ENCODE measurements at places on chromosomes 5 and 9.

GRCh38 chr9:111604054-111604615 is 4.7 kb upstream of the PTGR1 start:
- DNase-seq: no peak

GRCh38 chr5:6774721-6775204 is 61.5 kb downstream of the TENT4A start:
- no peak for DNase-seq

DNA sequence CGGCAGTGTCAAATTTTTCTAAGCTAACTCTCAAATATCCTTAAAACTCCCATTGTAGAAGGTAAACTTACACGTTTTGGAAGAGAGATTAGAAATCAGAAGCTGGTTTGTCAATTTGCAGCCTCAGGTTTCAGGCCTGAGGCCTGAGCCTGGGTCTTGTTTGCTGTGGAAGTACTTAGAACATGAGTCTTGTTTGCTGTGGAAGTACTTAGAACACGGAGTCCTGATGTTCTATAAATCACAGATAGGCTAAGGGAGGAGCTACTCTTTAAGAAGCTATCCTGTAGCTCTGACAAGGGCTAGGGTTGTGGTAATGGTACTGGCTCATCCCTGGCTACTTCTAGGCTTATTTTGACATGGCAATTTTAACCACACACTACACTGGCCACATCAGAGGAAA is 97.8 kb downstream of the FBXW11 start:
- DNase-seq: no peak

- DNase-seq: no peak
Measured at GRCh38 chr5:96074870-96075269, 113.2 kb upstream of the ELL2 start.

GRCh38 chr5:157600252-157600651 is 24.7 kb upstream of the ADAM19 start:
- no peak for DNase-seq

GRCh38 chr9:137253717-137254623 is 1.2 kb upstream of the NELFB start:
- DNase-seq: no peak

DNA sequence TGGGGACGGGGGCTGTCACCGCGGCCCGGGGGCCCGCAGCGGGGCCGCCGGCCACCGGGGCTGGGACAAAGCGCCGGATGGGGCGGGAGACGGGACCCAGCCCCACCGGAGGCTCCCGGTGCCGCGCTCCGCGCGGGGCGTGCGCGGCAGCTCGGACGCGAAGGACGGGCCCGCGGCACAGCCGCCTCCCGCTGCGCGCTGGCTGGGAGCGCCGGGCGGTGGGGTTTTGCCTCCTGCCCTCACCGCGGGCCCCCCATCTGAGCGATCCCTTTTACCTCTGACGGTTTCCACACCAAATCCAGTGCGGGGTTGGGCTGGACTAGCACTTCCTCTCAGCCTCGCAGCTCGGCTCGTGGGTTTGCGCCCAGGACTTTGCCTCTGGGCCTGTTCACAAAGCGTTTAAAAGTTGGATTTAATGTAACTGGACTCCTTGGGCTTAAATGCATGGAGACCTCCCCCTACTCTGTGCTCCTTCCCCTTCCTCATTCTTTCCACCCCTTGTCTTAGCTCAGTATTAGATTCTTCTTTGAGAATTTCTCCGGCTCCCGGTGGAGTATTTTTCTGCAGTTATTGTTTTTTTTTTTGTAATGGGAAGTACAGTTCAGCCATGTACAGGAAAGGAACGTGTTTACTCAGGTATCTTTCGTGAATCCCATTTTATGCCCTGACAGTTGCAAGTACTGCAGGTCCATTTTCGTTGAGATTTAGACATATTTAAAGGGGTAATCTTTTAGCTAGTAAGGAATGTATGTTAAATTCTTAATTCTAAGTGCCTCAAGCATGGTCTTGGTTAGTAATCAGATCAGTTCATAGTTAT is 691 bp downstream of the FCHO2 start:
- peak; percentile 1 for DNase-seq

DNA sequence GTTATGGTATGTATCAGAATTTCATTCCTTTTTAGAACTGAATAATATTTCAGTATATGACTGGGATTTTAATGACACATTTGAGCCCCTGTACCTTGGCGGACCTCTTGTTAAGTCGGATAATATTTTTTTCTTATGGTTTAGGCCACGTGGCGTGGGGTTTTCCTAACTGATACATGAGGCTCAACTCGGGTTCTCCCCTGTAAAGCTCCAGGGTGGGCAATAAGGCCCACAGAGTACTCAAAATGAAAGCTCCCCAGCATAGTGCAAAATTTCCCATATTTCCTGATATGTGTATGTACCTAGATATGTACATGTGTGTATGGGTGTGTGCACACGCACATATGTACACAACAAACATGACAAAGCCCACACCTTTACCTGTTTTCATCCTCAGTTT is 24.5 kb downstream of the TICAM2 start:
- no peak for DNase-seq

DNA sequence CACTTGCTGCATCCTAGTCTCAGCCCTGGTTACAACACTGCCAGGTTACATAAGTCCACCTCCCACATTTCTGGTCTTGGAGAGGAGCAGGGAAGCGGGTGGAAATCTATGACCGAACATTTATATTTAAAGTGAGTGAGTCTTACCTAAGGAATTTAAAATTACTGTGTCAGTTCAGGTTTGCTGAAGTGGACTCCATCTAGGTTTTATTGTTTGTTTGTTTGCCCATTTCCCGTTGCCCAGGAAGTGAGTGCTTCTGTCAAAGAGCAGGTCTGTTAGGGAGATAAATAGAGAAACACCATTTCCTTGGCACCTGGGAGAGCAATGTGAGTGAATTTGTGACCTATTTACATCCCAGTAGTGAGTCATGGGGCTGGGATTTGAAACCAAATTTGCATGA is 179.5 kb downstream of the KIF4B start:
- DNase-seq: no peak

DNA sequence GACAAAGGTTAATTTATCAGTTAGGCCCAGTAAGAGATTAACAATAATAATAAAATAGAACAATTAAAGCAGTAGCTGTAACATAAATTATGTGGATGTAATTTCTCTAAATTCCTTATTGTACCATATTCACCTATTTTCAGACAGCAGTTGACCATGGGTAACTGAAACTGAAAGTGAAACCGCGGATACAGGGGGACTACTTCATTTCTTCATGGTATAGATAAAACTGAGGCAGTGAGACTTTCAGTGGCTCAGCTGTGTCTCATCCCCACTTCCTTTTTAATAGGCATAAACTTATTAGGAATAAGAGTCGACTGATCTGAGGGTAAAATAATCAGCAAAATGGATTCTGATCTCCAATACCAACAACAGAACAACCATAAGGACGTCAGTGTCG is 174.0 kb upstream of the WWC1 start:
- DNase-seq: no peak

GRCh38 chr9:14692470-14693250 is 572 bp downstream of the ZDHHC21 start:
- DNase-seq: no peak

DNA sequence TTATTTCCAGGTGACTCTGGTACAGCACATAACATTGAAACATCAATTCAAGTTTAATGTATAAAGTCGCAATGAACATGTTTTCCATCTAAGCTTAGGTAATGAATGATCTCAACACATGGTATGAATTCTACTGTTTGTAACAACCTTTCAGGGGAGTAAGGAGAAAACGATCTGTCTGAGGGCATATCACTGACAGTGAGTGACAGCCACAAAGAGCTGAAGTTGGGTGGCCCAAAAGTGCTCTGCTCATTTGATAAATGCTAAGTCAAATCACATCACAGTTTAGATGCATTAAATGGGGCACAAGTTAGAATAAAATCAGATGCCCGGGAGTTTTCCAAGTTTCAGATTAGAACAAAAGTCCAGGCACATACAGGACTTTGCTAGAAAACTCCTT is 1.2 kb downstream of the FANCC start:
- DNase-seq: no peak

Measured in stimulated activated CD8-positive, alpha-beta memory T cell treated with anti-CD3 and anti-CD28 coated beads, Interleukin-2, amount 100 ng/mL, for 1 hour (primary cell).